ENCODE measurements at places on chromosomes 3 and 15.

DNA sequence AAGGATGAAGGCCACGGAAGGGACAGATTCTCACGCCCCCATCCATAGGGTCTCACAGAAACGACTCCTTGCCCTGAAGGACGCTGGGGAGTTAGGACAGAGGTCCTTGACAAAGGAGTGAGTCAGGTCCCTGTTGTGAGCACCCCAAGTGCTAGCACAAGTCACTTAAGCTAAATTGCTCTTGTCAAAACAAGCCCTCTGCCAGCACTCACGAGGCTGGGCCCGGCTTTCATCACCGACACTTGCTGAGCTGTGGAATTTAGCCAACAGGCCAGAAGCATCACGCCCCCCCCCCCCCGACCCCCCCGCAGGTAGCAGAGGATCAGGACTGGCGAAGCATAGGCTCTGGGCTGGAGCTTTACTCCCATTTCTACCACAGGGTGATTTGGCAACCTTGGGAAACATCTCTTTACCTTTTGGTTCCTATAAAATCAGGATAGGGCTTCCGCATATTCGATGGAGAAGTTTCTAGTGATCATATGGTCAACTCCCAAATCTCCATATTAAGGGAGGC is 75.4 kb downstream of the ADCY5 start:
- no peak for DNase-seq

- no peak for DNase-seq
These were observed 16.0 kb upstream of the STAC start for GRCh38 chr3:36364260-36364659.

- DNase-seq, result no peak
These were observed 193.9 kb downstream of the UBE3A start for GRCh38 chr15:25244731-25245585.

DNA sequence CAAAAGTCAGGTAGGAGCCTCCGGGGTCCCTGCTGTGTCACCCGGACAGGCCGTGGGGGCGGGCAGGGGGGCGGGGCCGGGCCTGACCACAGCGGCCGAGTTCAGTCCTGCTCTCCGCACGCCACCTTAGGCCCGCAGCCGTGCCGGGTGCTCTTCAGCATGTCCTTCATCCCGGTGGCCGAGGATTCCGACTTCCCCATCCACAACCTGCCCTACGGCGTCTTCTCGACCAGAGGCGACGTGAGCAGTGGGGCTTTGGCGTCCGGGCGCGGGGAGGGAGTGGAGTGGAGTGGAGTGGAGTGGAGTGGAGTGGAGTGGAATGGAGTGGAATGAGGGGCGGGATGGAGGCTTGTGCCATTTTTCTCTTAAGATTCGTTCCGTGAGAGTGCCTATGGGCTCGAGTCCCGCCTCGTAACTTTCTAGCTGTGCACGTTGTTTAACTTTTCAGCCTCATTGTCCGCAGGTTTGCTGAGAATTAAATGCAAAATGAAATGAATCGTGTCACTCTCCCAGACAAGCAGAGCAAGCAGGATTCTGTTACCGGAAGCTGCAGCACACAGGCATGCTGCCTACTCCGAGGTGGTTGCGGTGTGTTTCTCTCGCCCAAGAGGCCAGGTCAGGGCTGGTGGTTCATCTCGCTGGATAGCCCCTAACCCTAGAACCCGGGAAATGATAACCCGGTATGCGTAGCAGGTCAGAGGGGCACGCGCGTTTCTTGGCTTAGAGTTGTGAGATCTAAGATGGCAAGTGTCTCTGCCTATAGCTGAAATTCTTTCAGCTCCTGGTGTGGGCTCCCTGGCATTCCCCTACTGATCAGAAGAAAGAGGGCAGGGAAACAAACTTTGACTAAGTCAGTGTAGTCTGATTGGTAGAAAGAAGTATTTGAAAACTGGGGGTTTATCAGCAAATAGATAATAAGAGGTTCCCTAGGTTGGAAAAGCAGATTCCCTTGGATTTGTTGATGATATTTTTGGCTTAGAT is at the start of gene FAH:
Gene FAH, plus strand, starts transcription at position 104 of the 981 bp plus-strand sequence. Its CDS starts 56 bp downstream, at position 160.
- DNase-seq, result no peak

DNA sequence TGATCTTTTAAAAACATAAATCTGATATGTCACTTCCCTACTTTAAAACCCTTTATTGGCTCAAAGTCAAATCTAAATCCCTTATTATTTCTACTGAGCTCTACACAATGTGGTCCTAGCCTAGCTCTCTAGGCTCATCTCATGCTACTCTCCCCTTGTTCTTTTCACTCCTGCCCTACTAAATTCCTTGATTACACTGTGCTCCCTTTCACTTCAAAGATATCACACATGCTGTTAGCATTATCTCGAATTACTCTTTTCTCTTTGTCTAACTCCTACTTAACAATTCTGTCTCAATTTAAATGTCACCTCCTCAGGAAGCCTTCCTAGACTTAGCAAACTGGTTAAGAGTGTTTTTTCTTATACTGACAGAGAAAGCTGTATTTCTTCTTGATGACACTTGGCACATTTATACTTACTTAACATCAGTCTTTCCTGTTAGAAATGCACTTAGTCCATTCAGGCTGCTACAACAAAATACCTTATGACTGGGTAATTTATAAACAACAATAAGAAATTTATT is 102.0 kb downstream of the SCAPER start:
- DNase-seq, result no peak

GRCh38 chr3:30321065-30321464 is 285.3 kb upstream of the TGFBR2 start:
- no peak for DNase-seq

DNA sequence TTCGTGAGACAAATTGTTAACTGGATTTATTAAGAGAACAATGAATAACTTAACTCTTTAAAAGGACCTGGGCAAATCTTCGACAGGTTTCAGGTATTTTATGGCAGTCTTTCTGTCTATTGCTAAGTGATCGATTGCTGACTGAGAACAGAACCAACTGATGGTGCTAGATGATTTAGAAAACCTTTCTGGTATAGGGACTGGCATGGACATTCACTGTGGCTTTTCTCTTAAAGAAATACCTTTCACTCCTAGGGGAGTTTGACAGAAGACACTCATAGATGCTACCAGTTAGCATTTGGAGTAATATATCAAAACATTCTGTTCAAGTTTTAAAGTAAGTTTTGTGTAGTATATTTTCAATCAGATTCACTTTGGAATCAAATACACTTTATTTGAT is 654 bp downstream of the PPARG start:
- no peak for DNase-seq

DNA sequence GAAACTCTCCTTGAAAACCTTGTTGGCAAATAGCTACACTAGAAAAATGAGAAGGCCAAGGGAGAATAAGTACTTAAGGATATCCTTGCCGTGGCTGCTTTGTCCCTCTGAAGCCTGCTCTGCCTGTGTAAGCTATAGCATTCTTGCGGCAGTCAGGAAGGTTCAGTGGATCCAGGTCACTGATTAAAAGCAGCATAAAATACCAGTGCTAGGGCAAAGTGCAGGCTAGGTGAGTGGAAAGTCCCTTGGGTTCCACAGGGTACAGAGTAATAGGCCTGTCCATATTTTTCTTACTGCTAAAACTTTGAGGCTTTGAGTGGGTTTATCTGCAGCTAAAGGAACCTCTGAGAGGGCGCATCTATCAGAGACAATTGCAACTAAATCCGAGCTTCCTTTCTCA is 10.3 kb downstream of the CXCR6 start:
- no peak for DNase-seq

- no peak for DNase-seq
These were observed 180.6 kb upstream of the RBMS3 start for GRCh38 chr3:29100292-29100691.

GRCh38 chr3:32755761-32756160 is 62.0 kb upstream of the TRIM71 start:
- no peak for DNase-seq

DNA sequence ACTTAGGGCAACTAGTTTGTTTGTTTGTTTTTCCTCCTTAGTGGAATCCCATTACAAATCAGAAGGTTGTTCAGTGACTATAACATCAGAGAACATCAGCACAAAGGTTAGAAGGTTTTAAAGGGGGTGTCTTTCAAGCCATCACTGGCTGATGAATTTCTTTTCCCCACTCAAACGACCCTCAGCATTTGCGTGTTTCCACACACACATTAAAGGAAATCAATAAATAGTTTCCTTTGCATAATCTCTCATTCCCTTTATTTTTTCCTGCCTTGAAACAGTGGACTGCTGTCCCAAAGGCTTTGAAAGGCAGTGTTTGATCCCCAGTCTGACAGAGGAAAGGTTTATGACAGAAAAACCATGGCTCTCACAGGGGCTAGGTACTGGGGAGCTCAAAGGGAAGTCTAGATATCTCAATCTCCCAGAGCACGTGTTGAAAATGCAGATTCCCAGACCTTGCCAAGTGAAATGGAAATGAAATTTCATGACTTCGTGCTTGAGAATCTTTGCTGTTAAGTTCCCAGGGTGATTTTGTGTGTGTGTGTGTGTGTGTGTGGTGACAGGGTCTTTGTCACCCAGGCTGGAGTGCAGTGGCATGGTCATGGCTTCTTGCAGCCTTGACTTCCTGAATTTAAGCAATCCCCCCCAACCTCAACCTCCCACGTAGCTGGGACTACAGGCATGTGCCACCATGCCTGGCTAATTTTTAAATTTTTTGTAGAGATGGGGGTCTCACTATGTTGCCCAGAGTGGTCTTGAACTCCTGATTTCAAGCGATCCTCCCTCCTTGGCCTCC is 2.2 kb upstream of the INTS14 start:
- DNase-seq, result no peak

- no peak for DNase-seq
These were observed 11.6 kb downstream of the STRIT1 start for GRCh38 chr3:155281912-155282311.

- DNase-seq, result no peak
These were observed 58.5 kb upstream of the PPARG start for GRCh38 chr3:12230406-12230805.

DNA sequence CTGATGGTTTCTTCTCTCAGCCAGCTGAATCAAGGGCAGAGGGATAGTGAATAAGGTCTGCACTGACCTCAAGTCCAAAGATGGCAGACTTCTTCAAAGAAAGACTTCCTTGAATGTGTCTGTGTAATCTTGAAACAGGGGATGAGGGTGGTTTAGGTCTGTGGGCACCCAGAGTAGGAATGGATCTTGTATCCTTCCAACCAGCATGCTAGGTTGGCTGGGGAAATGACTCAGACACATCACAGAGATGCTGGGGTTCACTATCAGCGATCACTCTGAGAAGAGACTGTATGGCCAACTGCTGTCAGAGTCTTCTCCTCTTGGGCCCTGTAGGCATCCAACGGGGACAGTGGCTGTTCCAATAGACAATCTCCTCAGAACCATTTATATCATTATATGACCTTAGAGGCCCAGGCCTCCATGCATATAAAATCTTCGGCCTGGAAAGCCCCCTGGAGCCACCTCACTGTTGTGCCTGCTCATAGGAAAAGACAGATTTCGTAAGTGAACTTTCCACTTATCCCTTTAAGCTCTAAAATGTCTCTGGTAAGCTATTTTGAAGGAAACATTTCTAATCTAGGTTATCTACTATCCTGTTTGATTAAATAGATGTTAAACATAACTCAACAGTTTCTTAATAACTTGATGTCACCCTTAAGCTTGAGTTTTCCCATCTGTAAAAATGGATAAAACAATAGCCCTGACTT is 58.5 kb downstream of the TIPARP start:
- DNase-seq, result no peak

- no peak for DNase-seq
These were observed 139.5 kb downstream of the TBL1XR1 start for GRCh38 chr3:177057768-177058167.

- DNase-seq, result no peak
These were observed 35.9 kb downstream of the ADCY5 start for GRCh38 chr3:123412811-123413604.

DNA sequence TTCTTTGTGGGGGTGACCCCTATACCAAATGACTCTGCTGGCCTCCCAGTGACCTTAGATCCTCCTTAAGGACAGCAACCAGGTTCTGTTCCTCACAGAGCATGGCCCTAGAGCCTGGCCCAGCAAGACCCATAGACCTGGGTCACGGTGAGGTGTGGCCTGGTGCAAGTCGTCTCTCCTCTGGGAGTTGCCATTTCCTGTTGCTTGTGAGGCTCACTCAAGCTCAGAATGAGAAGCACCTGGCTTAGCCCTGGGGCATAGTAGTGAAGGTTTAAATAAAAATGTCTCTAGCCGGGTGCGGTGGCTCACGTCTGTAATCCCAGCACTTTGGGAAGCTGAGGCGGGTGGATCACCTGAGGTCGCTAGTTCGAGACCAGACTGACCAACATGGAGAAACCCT is 131.3 kb downstream of the SMAD6 start:
- DNase-seq, result no peak

DNA sequence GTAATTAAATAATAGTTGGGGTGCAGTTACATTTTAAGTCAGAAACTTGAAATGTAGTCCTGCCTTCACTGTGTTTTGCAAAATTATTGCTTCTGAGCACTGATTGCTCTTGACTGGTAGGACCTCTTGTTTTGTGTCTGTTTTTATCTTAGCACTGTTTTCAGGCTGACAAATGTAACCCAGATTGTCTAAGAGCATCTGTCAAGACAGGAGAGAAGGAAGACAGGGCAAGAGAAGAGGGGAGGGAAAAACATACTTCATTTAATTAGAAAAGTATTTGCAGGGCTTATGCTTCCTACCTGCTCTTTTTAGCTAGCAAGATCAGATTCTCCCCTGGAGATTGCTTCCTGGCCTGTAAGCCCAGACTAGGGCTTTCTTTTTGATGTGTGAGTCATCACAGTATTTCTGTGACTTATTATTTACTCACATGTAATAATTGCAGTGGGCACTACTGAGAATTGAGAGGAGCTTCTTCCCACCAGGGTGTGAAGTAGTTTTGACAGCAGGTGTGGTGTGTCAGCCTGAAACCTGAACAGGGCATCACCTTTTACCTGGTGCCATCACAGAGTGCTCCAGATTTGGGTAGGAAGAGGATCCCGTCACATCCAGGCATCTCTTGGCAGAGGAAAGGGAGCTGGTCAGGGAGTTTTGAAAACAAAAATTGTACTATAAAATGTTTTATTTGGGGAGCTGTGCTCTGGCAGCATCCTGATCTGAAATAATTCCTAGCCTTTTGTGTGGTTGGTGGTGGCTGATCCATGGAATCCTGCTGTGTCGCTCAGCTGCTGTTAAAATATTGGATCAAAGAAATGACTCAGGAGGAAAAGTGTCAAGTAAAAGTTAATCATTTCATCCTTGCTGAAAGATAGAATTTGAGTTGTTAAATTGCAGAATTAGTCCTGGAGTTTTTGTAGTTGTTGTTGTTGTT is 98.2 kb downstream of the TMEM108 start:
- DNase-seq, result no peak

DNA sequence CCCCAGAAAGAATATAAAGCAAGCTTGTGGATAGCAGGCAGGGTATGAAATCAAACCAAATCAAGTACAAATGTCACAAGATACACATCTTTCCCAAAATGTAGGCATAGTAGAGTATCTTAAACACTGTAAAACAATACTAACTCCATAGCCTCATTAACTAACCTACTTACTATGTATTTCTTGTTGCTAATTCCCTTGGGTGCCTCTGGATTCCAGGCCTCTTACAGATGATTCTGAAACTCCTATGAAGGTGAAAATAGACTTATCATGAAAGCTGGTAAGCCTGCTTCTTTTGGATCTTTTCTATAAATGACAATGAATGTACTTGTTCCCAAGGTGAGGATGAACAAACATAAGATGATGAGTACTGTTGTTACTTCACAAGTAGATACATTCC is 93.8 kb downstream of the FRMD5 start:
- no peak for DNase-seq
